Hematopoietic multipotent progenitor cell (in vitro differentiated cells): ENCODE measurements at places on chromosomes 4 and X. TPM values are rescaled to one million over a fixed set of nuclear protein-coding genes. Genes with fewer than 3 reads are reported as not detected.

GRCh38 chr4:74682567-74683359, 111.6 kb downstream of the BTC start:
- DNase-seq, result peak; percentile 24

MGAT4D gene
- under 0.01 TPM for total RNA-seq

PLA2G12A gene
- 9.2 TPM for total RNA-seq

BMX gene
- total RNA-seq, result 0.27 TPM

CXorf58 gene
- under 0.01 TPM for total RNA-seq
